ENCODE measurements at places on chromosomes 7 and 10.
A peak's percentile ranks its signal among the peaks of the same experiment; 100 is the strongest.

- DNase-seq, result no peak
Measured at GRCh38 chr10:77417359-77417758, 220.2 kb downstream of the KCNMA1 start.

- no peak for DNase-seq
Measured at GRCh38 chr10:51162002-51162401, 87.7 kb downstream of the PRKG1 start.

DNA sequence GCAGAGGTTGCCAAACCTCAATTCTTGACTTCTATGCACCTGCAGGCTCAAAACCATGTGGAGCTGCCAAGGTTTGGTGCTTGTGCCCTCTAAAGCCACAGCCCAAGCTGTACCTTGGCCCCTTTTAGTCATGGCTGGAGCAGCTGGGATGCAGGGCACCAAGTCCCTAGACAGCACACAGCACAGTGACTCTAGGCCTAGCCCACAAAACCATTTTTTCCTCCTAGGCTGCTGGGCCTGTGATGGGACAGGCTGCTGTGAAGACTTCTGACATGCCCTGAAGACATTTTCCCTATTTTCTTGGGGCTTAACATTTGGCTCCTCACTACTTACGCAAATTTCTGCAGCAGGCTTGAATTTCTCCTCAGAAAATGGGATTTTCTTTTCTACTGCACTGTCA lies 27.8 kb upstream of the LRRN3 start:
- DNase-seq, result no peak

DNA sequence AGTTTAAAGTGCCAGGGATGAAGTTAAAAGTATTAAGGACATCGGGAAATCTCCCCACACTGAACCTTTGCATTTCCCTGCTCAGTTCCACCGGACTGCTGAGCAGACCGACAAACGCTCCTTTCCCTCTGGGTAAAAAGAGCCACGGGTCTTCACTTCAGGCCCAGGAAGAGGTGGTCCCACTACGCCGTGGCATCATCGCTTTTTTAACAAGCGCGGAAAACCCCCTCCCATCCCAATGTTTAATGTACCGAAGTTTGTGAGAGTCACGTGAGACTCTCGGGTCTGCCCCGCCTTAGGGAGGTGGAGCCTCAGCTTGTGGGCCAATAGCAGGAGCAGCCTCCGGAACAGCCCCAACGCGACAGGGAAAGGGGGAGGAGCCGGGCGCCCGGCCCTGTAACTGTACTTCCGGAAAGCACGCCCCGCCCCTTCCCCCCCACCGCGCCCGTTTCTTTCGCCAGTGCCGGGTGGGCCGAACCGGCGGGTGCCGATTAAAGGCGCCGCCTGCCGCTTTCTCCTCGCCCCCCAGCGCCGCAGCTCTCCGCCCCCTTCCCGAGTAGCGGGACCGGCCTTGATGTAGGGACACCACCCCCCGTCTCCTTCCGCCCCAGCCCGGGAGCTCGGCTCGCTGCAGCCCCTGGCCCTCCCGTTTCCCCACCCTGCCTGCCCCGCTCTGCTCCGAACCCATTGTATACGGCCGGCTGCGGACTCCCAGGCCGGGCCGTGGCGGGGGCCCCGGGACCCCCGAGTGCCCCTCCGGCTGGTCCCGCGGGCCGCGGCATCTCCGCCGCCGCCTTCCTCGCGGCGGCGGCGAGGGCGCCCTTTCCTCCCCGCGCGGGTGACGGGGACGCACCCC lies 2.2 kb upstream of the TRIM8 start:
- DNase-seq, result peak; percentile 99

DNA sequence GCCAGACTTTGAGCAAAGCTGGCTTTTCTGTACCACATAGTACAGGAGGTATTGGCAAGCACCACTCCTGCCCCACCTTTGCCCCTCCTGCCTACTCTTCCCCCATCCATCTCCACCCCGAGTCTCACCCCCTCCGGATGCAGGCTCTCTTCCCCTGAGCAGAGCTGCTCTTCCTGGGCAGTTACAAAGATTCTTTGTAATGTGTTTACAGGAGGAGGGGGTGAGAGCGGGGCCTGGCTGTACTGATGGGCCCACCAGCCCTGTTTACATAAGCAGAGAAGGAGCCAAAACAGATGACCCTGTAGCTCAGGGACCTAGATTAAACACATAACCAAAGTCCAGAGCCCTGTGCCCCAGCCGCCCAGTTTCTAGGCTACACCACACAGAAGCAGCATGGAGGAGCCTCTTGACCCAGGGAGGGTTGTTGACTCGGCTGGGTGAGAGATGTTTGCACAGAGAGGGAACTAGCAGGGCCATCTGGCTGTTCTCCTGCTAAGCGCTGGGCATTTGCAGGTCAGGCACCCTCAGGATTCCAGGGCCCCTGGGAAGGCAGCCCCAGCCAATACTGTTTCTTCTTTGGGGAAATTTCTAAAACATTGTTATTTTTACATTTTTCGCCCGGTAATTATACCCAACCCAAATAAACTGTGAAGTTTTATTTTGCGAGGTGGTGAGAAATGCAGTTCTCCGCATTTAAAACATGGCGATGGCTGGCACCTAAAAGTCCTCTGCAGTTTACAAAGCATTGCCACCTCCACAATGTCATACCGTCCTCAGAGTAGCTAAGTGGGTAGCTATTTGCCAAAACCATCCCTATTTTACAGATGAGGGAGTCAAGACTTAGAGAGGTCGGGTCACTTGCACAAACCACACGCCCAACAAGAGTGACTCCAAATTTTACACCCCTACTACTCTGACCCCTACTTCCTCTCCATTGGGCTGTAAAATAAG lies 11.4 kb upstream of the ZKSCAN1 start:
- no peak for DNase-seq
